ENCODE measurements at places on chromosomes 11 and 22.

GRCh38 chr11:70397983-70398833 lies at the start of gene CTTN:
Gene CTTN (plus strand): TSS chr11:70398529. CDS start chr11:70407298, 8,769 bp downstream.
- peak; percentile 96 for DNase-seq

- DNase-seq, result no peak
These were observed 9.2 kb upstream of the OR9Q2 start for GRCh38 chr11:58179648-58180047.

- DNase-seq, result no peak
These were observed 76.8 kb downstream of the C11orf58 start for GRCh38 chr11:16815047-16815767.

GRCh38 chr11:63813563-63814382 lies 517 bp downstream of the SPINDOC start:
- DNase-seq, result peak; percentile 82

- no peak for DNase-seq
These were observed 23.8 kb downstream of the TPBGL start for GRCh38 chr11:75264356-75264755.

DNA sequence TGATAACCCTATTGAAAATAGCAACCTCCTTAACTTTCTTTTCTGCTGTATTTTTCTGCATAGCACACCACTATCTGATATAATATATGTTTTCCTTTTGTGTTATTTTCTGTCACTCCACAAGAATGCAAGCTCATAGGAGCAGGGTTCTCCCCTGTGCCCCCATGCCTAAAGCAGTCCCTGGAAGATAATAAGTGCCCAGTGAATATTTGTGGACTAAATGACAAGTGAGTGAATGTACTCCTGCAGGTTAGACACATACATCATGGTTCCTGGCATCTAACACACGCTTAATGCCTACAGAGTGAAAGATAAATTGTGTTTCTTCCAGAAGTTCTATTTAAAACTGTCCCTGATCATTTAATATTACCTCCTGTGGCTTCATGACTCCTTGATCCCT lies 23.9 kb upstream of the OR9Q2 start:
- no peak for DNase-seq

GRCh38 chr11:125448136-125448535 lies 47.9 kb downstream of the FEZ1 start:
- no peak for DNase-seq

GRCh38 chr11:39434466-39434865 lies 2025.0 kb downstream of the LRRC4C start:
- DNase-seq, result no peak

DNA sequence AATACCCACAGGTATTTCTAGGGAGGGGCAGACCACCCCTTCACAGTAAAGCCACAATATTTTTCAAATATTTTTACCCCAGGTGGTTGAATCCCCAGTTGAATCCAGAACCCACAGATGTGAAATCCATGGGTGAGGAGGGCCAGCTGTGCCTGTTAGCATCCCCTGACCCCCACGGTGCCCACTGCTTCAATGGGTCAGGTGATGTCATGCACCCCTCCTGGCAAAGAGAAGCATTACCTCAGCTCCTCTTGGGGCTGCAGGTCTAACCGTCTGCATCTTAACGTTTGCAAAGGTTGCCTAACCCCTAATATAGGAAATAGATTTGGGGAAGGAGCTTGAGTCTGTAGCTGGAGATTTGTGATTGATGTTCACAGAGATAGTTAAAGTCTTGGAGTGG lies 24.7 kb upstream of the IL17RA start:
- no peak for DNase-seq

GRCh38 chr11:57320719-57321387 lies 3.9 kb downstream of the TNKS1BP1 start:
- no peak for DNase-seq

- DNase-seq, result no peak
These were observed 43.3 kb downstream of the CCDC83 start for GRCh38 chr11:85898456-85898855.

- no peak for DNase-seq
These were observed 303.7 kb downstream of the TTC28 start for GRCh38 chr22:28375761-28376534.

GRCh38 chr11:92607969-92608722 lies 361.3 kb upstream of the MTNR1B start:
- peak; percentile 72 for DNase-seq

DNA sequence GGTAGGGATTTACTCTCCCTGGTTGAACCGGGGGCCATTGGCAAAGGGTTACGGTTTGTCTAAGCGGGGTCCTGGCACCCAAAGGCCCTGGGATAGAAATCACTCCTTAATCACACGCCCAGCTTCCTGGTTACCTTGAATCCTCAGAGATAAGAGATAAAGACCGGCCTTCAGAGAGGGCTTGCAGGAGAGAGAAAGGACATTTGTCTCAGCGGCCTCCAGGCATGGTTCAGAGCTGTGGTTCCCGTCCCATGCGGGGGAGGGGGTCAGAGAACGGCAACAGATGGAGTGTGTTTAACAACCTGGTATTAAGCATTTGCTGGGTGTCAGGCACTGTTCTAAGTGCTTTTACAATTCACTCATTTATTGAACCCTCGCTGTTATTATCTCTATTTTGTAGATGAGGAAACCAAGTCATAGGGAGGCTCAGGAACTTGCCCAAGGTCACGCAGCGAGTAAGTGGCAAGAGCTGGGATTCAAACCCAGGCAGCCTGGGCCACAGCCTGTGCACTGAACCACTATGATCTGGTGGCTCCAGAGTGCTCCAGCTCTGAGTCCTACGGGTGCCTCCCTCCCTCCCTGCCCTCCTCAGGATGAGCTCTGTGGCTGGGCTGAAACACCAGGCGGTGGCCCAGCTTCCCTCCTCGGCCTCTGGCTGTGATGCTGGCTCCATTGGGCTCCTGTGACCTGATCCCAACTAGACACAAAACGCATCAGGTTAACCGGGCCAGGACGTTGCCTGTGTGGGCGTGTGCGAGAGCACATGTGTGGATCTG lies 18.6 kb downstream of the LRRC10B start:
- DNase-seq, result no peak

- no peak for DNase-seq
These were observed 8.6 kb downstream of the THYN1 start for GRCh38 chr11:134244593-134244992.

DNA sequence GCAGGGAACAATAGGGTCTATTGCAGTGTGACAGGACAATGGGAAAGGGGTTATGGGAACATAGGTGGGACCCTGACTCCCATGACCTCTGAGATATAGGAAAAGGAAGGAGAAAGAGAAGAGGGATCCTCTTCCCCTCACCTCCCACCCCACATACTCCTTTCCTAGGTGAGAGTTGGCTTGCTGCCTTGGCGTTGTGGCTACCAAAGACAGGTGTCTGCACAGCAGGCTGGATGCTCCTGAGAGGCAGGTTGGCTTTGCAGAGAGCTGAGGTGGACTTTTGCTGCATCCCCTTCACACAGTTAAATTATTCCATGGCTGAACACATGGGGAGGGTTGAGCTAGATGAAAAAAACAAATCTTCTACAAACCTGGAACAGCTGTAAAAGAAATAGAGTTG lies 80.7 kb downstream of the SYT9 start:
- DNase-seq, result no peak

- no peak for DNase-seq
These were observed 744.7 kb downstream of the KCNA4 start for GRCh38 chr11:29272019-29272654.

GRCh38 chr11:134052395-134052987 lies 16.4 kb upstream of the JAM3 start:
- no peak for DNase-seq

DNA sequence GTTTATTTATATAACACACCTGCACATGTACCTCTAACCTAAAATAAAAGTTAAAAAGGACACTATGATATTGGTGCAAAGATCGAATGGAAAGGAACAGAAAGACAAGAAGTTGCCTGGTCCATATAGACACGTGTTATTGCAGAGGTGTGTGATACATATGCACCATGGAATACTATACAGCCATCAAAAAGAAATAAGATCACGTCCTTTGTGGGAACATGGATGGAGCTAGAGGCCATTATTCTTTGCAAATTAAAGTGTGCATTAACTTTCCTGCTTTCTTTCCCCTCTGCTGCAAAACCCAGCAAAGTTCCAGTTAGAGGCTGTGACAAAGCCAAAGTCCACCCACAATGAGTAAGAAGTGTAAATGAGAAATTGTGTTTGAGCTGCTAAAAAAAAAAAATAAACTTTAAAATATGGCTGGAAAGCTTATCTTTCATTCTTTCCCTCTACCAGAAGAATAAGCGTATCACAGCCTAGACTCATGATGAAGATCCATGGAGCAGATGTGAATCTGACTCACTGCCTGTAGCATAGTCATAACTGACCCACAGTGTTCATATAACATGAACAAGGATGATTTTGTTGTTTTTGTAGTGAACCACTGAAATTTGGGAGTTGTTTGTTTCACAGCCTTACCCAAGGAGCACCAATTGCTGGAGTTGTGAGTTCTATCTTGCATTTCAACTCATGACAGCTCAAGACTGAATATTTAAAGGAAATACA lies 9.6 kb downstream of the OR52K1 start:
- no peak for DNase-seq

DNA sequence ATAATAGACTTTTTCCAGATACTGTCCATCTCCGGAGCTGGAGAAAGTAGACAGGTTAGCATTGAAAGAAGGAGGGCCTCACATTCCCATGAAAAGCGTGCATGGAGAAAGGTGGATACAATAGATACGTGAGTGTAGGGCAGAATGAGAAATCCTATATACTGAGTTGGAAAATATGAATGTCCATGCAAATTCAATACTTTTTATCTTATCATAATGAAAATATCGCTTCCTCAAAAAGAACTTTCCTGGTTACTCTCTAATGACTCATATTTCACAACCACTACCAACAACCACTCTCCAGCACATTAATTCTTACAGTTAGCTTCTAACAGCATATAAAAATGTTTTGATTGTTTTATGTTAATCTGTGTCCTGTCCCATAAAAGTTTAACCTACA lies 22.0 kb upstream of the MS4A6A start:
- no peak for DNase-seq

DNA sequence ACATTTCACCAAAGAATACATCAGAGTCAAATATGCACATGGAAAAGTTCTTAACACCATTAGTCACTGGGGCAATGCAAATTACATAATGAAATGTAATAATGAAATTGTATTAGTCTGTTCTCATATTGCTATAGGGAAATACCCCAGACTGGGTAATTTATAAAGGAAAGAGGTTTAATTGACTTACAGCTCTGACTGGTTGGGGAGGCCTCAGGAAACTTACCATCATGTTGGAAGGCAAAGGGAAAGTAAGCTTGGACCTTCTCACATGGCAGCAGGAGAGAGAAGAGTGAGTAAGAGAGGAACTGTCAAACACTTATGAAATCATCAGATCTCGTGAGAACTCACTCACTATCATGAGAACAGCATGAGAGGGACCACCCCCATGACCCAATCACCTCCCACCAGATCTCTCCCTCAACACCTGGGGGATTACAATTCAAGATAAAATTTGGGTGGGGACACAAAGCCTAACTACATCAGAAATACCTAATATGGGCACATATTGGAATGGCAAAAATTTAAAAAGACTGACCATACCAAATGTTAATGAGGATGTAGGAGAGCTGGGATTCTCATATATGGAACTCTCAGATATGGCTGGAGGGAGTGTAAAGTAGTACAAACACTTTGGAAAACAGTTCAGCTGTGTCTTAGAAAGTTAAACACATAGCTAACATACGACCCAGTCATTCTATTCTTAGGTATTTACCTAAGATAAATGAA lies 65.1 kb upstream of the CD44 start:
- no peak for DNase-seq

- no peak for DNase-seq
These were observed 17.7 kb downstream of the POLDIP3 start for GRCh38 chr22:42596863-42597530.

GRCh38 chr11:74462631-74463030 lies 4.7 kb downstream of the KCNE3 start:
- DNase-seq, result no peak

DNA sequence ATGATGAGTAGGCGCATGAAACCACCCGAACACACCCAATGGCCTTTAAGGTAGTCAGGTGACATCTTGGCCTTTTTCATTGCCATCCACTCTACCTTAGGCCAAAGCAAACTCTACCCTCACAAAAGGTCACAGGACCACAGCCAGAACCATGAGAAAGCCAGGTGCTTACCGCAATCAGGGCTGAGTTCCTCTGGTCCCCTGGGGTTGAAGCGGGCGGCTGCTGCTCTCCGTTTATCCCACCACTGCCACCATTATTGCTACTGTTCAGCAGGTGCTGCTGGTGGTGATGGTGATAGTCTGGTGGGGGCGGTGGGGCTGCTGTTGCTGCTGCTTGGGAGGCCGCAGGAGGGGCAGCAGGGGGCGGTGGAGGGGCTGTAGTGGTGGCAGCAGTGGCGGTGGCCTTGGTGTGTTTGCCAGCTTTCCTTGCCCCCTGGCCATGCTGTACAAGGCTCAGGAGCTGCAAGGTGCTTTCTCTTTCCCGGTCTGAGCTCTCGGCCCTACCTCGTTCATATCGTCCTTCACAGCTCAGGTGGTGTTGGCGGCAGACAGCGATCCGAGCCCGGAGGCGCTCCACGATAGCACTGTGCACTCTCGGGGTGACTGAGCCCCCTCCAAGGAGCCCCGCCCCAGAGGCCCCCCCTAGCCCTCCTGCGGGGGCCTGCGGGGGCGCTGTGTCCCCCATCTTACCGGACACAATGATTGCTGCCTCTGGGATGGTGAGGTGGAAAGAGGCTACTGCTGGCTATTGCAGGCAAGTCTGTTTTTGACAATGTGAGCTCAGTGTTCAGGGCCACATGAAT lies 1.6 kb downstream of the MAML2 start:
- peak; percentile 20 for DNase-seq

DNA sequence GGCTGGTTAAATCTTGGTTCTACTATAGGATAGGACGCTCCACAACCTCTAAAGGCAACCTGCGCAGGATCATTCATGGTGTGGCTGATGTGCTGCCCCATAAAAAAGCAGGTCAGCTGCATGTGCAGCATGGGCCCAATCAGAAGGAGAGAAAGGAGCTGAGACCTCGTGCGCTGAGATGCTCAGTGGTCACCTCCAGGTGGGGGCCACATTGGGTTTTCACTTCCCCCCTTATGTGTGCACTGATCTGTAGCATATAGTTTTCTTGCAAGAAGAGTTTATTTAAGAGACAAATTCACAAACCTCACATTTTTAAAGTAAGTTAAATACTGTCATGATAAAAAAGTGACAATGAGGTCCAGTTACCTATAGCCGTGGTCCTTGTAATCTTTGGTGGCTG lies 24.3 kb downstream of the SERPIND1 start:
- DNase-seq, result no peak

DNA sequence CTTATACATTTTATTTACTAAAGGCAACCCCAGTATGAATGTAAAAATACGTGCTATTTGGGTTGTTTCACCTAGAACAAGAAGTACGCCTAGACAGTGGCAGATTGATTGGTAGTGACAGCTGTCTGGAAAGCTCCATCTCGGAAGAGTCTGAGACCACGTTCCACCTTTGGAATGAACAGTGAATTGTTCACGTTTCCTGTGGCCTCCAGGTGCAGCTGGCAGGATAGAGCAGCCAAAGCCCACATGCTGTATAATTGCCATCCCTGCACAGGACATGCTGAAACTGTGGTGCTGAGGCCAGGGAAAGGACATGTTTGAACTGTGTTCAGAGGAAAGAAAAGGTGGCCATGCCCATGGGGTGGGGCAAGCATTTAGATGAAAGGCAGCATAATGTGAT lies 218.7 kb upstream of the MTNR1B start:
- no peak for DNase-seq

Data from NCI-H526 (cell line).